ENCODE measurements at places on chromosomes 3 and 15. TPM values are rescaled to one million over a fixed set of nuclear protein-coding genes. Genes with fewer than 3 reads are reported as not detected.
A peak's percentile ranks its signal among the peaks of the same experiment; 100 is the strongest.

The THBS1 gene
- 58.4 TPM for total RNA-seq

The CACNA2D3 gene
- 5.4 TPM for total RNA-seq

- no peak for DNase-seq
Observed at GRCh38 chr3:16844791-16845190, 40.0 kb upstream of the PLCL2 start.

The ATP13A5 gene
- total RNA-seq, result 0.27 TPM

DNA sequence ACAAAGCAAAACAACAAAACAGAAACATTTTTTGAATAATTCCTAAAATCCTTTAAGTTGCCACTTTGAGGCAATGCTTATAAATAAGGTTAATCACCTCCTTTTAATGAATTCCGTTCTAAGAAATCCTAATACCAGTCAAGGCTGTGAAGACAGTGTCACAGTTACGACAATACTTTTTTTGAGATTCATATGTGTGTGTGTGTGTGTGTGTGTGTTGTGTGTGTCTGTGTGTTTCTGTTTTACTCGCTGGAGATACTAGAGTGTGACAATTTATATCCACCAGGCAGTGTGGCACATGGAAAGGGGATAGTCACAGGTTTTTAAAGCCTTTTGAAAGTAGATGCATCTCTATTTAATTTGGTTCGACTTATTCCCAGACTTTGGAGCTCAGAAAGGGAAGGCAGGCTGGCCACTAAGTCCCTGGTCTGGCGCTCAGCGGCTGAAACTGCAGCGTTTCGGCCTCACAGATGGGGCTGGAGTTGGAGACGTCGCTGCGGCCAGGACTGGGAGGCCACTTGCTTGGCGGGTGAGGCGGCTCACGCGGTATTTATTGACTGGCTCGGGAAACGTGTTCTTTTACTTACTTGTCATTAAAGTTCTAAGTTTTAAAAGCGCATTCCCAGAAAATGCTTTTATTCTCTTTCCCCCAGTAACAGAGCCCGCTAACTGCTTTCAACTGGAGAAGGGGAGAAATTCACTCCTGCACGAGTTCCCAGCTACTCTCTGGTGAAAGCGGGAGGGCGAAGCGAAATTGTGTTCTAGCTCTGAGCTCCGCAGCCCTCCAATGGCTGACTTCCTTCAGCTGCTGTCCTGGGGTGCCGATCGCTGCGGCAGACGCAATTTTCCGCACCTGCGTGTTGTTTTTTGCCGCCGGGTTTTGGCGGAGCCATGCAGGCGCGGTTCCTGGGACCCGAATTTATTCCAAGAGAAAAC is 13.7 kb downstream of the ZIC1 start:
- DNase-seq, result peak; percentile 74

DNA sequence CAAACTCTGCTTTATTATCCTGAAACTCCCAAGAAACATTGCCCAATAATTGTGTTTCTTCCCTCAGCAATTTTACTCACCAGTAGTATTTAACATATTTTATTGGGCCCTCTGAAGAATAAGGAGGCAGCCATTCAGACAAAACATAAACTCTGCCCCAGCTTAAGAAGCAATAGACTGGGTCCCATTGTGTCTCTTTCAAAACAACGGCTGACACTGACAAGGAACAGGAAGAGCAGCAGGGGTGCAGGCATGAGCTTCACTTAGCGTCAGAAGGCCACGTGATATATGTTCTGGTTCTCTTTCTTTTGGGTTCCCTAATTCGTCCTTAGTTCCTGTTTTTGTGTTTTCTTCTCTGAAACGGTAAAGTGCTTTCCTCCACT is 242.3 kb downstream of the FHIT start:
- no peak for DNase-seq

DNA sequence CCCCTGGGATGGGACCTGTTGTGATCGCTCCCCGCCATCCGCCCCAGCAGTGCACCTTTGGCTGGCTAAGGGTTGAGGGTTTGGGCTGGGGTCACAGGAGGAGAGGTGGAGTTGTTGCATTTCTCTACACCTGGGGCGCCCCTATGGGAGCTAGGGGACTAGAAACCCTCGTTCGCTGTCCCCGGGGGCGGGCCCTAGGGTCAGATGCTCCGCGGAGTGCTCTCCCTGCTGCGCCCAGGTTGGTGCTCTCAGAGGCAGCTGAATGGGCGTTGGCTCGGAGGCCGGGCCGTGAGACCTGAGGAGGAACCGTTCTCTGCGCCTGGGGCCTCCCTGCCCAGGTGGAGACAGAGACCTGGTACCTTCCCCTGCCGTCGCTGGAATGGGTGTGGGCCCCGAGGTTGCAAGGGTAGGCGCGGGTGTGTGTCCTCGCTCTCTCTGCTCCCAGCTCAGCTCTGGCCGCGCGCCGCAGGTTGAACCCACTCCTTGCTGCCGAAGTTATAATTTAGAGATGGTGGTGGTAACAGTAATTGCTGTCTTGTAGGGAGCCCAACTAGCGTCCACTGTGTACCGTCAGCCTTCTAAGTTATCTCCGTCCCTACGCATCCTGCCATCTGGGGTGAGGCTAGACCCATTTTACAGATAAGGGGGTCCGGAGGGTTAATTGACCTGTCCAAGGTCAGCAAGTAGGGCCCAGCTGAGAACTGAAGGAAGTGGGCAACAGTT is 965 bp downstream of the FLNB start:
- DNase-seq, result peak; percentile 35

The FANCD2OS gene
- not detected for total RNA-seq

The CTXND1 gene
- 7.3 TPM for total RNA-seq

- DNase-seq, result no peak
Observed at GRCh38 chr15:37253877-37254276, 153.5 kb upstream of the MEIS2 start.

The SLC30A4 gene
- 19.1 TPM for total RNA-seq

- DNase-seq, result no peak
Observed at GRCh38 chr3:183650554-183650953, 15.1 kb downstream of the KLHL24 start.

GRCh38 chr3:16864610-16865313 is 20.0 kb upstream of the PLCL2 start:
- DNase-seq, result no peak

GRCh38 chr3:158788446-158788845 is 13.4 kb upstream of the MFSD1 start:
- DNase-seq, result no peak

GRCh38 chr15:88649286-88649733 is 10.5 kb downstream of the ISG20 start:
- no peak for DNase-seq

The PIERCE2 gene
- total RNA-seq, result 2.5 TPM

GRCh38 chr15:77602800-77603199 is 29.9 kb downstream of the LINGO1 start:
- DNase-seq, result no peak

The ALS2CL gene
- total RNA-seq, result 3.2 TPM
